ENCODE measurements at places on chromosomes 11 and 22.

DNA sequence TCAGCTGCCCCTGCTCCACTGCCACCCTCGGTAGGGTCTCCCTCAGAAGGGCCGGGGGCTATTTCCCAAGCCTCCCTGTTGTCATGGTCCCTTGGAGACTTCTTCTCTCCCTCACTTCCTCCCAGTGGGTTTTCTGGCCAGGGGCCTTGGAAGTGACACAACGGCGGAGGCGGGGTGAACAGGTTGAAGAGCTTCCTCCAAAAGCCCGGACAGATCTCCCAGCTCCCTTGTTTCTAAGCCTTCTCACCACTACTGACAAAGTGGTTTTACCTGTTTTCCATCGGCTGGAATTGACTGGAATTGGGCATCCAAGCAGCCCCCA, 14.5 kb downstream of the MYH9 start:
- no peak for DNase-seq

GRCh38 chr11:61392981-61393595, 701 bp downstream of the TMEM216 start:
- peak; percentile 60 for DNase-seq

DNA sequence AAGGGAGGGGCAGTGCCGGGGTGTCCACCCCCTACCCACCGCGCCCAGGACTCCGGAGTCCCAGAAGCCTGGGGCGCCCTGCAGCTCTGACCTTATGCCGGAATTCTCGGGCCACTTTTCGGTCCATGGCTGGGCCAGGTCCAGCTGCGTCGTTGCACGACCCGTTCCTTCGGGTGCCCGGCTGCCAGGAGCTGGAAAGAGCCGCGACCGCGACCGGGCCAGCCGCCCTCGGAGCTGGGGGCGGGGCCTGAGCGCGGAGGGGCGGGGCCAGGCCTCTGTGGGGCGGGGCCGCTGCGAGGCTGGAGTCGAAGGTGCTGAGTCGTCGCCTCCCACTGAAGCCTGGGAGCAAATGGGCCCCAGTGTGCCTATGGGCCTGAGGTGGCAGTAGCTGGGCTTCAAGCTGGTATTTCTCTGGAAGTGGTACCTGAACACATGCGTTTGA, at the start of gene USH1C:
Gene USH1C (minus strand): TSS at position 236 of the 442 bp plus-strand sequence. CDS start 109 bp downstream, at position 127.
- peak; percentile 73 for DNase-seq

GRCh38 chr11:48123254-48123875, 93.2 kb upstream of the OR4B1 start:
- DNase-seq, result no peak

DNA sequence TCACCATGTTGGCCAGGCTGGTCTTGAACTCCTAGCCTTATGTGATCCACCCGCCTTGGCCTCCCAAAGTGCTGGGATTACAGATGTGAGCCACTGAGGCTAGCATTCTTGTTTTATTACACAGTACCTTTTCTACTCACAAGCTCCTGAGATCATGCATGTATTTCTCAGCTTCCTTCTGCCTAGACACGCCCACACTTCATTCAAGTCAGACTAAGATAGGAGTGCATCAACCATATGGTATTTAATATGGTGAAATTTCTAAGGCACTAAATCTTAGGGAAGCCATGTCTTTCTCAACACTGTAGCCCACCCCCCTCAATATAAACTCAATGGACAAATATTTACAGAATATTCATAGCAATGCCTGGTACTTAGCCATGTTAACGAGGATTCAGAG, 62.1 kb downstream of the SLC25A17 start:
- no peak for DNase-seq

DNA sequence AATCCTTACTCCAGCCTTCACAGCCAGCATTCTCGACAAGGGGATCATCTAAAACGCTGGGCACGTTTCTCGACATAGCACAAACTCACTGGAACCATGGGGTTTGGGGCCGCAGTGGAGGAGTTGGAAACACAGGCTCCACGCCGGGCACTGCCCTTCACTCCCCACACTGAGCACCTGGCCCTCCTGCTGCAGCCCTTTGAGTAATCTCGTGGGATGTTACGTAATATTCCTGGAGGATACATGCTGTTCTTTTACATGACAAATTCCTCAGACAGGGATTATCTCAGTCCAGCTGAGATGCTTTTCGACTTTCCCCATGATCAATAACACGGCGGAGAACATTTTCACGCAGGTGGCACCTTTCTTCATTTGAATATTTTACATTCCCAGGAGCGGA, 408.0 kb downstream of the SHANK2 start:
- DNase-seq, result no peak

GRCh38 chr11:44308923-44309477, 939 bp downstream of the ALX4 start:
- DNase-seq, result no peak

DNA sequence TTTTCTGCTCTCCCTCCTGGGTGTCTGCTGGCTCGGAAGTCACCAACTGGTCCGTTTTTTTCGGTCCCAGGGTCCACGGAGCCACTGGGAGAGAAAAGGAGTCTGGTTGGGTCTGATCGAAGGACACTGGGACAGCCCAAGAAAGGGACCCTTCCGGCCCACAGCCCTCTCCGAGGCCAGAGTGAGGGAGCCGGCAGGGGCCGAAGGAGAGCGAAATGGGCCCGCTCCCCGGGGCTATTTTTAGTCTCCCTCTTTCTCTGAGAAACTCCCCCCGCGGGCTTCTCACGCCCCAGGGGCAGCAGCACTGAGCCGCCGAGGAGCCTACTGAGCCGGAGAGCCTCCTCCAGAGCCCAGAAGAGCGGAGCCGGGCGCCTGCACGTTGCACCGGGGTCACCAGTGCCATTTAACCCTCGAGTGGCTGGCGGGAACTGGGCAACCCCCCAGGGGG, 1.9 kb downstream of the ESAM start:
- DNase-seq, result no peak

Measured in activated CD8-positive, alpha-beta memory T cell treated with anti-CD3 and anti-CD28 coated beads, Interleukin-2, amount 50 U/mL, for 48 hours (primary cell).